NCI-H1436 (cell line): ENCODE measurements at places on chromosomes 11 and 22.

- no peak for DNase-seq
These were observed 11.2 kb downstream of the SMPD1 start for GRCh38 chr11:6401464-6401863.

DNA sequence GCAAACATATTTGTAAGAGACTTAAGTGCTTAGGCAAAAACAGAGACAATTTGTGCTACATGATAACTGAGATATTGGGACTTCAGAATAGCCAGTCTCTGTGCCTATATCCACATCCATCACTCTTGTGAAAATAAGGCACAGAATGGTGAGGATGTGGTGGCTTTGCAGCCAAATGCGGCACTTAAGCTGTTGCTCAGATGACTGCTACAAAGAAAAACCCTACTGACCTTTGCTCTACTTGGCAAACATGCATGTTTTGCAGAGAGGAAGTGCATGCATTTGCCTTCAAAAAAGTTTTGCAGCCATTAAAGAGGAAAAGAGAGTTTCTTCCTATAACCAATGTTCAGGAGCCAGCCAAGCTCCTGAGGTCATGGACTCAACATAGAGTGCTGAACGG is 675.0 kb upstream of the KIRREL3 start:
- DNase-seq: no peak

DNA sequence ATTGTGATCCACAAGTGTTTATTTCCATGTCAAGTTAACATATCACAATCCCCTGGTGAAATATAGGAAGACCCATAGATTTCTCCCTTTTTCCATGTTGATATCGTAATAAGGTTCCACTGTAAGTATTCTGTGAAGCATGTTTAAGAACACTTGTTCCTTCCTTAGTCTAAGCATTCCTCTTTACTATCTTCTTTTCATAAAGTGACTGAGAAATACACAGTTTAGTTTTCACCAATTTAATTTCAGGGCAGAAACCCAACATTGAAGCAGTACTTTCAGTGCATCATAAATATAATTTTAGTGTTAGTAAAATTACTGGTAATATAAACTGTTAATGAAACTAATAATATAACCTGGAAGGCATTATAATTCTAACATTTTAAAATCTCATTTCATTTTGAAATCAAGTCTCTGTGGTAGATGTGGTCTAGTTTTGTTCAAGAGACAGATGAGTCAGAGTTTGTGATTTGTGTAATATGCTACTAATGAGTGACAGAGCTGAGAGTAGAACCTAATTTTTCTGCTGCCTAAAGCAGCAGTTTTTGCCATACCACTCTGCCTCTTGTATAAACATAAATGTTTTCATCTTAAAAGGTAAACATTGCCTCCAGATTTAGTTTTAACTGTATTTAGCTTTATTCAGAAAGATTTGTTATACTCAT is 79.4 kb downstream of the ATM start:
- no peak for DNase-seq

DNA sequence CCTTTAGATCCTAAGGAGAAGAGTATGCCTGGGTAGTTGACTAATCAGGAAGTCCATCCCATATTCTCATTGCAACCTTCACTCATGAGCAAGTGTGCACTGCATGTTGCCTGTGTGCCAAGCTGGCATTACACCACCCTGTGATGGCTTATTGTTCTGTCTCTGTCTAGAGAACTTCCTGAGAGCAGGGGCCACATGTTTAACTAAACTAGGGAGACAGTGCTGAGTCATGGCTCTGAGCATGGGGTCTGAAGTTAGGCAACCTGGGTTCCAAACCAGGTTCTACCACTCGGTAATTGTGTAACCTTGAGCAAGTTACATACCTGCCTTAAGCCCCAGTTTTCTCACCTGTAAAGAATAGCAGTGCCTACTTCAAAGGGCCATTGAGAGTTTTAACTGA is 39.6 kb downstream of the CSNK2A3 start:
- DNase-seq: no peak

DNA sequence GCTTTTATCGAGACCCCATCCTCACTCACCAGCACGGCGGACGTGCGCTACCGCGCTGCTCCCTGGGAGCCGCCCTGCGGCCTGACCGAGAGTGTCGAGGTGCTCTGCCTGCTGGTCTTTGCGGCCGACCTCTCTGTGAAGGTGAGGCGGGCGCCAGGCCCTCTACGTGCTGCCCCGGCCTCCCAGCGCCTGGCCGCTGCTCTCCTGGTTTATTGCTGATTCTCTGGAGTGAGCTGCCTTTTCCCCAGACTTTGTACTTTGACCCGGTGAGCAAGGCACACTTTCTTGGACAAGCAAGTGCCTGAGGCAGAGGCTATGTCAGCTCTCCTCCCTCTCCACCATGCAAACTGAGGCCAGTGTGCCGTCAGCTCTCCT is 6.5 kb downstream of the TPCN2 start:
- DNase-seq: no peak
